ENCODE measurements at places on chromosomes 1 and 21.

GRCh38 chr1:15328351-15329103 lies 81.2 kb upstream of the EFHD2 start:
- DNase-seq, result no peak

DNA sequence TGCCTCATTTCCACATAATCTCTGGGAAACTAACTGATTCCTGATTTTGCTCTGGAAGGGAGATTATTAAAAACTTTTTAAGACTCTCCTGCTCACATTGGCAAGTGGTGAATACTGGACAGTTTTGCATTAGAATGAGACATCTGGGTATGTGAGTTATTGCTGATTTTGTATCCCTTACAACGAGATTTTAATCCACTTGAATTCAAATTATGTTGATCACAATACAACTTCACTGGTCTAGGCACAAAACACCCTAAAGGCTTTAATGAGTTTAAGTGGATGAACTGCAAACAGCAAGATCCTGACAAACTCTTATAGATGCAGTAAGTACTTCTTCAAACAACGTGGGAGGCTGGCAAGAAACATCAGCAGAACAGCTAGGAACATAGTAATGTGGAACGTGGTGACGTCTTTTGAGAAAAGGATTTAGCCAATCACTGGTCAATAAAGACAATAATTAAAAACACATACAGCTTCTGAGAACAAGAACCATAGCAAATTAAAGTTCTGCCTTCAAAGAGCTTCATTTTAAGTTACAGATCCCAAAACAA lies 10.2 kb upstream of the LYPLAL1 start:
- no peak for DNase-seq

DNA sequence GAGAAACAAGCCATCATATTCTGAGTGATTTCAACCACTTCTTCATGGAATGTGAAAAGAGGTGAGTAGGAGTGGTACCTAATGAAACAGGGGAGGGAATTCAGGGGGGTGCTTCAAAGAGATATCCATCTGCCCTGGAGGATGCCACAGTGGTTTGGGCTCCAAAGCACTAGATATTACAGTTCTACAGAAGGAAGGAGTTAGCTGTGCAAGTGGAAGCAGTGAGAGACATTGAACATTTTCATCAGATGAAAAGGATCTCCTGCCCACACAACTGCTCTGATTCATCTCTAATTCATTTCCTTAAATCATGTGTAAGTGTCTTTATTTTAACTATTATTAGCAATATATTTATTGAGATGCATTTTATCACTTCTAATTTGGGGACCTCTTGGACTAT lies 2.8 kb upstream of the RGS5 start:
- DNase-seq, result no peak

DNA sequence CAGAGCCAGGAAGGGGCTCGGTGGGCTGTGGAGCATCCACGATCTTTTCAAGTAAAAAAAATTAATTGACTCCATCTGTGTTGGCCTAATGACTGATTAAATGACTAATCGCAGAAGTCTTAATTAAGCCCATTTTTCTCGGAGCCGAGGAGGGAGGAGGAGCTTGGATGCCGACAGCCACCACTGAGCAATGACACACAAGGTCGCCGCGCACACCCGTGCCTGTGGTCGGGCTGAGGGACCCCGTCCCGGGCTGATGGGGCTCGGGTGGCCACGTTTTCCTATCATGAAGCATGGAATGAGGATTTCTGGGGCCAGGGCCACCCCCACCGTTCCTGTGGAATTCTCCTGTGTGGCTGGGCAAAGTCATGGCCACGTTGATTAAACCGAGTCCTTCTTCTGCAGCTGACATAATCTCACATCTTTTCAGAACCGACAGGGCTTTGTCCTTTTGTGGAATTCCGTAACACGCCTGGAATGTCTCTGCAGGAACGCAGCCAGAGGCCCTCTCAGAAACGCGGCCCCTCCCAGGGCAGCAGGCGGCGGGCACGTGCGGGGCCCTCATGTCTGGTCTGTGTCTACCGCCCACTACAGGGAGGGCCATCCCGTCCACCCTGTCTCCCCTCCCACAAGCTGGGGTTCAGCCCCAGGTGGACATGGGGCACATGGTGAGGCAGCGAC lies 60.7 kb downstream of the MORN1 start:
- no peak for DNase-seq

DNA sequence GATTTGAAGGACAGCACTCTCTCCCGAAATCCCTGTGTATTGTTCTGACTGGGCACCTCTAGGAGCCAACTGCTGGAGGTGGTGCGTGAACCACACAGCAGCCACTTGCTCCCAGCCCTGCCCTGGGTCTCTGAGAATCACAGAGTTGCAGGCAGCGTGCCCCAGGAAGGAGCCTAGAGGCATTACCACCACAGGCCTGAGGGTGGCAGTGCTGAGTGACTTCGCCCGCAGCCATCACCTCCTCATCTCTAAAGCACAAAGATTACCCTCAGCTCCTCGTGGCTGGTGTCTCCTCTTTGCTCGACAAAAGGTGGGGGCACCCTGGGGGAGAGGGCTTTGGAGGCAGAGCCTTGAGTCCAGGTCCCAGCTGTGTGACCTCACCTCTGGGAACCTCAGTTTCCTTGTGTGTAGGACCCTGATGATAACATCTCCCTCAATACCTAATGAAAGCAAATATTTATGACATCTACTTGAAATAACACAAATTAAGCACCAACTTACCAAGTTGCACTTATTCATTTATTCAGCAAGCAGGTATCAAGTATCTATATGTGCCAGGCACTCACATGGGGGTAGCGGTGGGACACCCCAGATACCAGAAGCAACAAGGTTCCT lies 86.3 kb downstream of the VWA5B1 start:
- DNase-seq, result peak; percentile 53

GRCh38 chr1:83796409-83796808 lies 202.5 kb downstream of the TTLL7 start:
- no peak for DNase-seq

DNA sequence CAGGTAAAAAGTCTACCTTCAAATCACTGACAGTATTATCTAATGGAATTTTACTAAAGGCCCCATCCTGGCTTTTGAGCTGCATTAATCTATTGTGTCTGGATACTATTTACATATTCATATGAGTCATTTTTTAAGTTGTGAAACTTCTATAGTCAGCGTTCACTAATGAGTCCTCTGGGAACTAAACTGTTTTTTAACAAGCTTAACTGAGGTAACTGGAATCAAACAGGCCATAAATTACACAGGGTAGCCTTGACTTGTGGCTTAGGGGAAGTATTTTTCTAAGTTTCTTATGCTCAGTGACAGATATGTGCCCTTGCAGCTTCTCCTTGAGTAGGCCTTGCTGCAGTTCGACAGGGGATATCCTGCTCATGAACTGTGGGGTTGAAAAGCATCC lies 68.8 kb downstream of the JMJD4 start:
- DNase-seq, result no peak

- DNase-seq, result no peak
These were observed 16.7 kb upstream of the PDE9A start for GRCh38 chr21:42636520-42637266.

DNA sequence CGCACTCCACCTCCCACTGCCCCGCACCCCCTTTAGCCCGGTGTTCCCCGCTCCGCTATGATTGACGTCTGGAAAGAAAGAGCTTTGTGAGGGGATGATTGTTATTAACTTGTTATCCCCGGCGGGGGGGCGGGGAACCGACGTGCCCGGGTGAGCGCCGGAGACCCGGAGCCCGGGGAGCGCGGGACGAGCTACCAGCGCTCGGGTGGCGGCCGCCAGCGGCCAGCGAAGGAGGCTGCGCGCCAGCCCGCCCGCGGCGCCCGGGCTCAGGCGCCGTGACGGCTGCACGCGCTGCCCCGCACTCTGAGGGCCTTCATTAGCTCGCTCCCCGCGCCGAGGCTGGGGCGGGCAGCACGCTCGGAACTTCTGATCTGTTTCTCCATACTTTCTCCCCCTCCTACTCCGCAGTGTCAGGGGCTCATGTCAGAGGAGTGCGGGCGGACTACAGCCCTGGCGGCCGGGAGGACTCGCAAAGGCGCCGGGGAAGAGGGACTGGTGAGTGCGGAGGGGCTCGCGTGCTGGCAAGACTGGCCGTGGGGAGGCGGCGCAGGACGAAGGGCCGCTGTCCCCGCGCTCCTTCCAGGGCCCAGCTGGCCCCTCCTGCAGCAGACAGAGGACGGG lies 2.1 kb downstream of the LHX8 start:
- DNase-seq, result no peak

DNA sequence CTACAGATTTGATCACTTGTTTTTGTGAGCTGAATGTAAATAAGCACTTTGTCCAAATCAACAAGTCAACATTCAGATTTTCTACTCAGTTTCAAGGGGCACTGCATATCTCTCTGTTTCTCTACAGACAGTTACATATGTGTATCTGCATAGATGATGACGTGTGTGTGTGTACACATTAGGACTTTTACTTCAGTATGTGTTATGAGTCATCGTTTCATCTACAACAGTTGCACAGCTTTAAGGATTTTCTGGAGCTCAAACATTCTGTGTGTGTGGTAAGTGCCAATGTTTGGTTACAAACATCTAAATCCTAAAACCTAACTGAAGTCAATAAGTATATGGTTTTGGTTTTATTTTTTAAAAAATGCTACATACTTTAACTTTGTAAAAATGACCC lies 494.5 kb upstream of the PBX1 start:
- DNase-seq, result no peak

DNA sequence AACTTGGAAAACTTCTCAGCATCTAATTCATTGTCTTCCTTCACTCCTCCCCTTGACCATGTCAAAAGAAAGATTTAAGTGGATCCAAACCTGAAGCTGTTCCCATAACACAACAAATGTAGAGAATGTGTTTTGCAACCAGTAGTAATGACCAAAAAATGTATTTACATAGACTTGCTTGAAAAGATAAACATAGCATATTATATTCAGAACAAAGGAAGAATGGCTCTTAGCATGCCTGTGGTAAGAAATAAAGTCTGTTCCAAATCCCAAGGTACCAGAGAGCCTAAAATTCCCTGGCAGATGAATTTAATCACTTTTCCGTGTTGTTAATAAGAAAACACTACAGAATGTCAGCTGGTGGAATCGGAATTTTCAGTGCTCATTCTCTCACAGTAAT lies 36.8 kb downstream of the FMO3 start:
- no peak for DNase-seq

DNA sequence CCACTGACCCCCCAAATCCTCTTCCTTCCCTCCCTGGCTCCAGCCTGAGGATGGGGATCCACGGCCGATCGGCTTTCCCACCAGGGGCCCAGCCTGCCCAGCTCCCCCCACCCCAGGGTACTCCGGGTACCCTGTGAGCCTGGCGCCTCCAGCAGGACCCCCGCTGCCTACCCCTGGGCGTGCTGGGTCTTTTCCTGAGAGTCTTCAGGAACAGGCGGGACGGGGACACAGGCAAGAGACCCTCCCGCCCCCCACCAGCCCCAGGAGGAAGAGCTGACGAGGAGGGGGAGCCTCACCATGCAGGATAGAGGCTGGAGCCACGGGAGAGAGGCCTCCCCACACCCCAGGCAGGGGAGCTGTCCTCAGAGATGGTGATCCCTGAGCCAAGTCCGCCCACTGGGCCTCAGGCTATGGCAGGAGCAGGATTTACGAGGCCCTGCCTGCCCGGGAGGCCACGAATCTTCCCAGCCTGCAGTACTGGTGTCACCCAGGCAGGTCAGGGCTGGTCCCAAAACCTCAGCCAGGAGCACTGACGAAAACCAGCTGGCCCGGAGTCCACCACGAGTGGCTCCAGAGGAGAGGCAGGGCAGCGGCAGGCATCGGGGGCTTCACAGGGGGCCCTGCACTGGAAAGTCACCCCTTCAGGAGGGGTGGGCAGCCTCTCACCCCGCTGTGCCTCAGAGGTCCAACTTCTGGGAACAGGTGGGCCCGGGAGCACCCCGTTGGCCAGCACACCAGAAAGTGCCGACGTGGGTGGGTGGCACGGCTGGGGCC lies 58.0 kb downstream of the MEGF6 start:
- no peak for DNase-seq

DNA sequence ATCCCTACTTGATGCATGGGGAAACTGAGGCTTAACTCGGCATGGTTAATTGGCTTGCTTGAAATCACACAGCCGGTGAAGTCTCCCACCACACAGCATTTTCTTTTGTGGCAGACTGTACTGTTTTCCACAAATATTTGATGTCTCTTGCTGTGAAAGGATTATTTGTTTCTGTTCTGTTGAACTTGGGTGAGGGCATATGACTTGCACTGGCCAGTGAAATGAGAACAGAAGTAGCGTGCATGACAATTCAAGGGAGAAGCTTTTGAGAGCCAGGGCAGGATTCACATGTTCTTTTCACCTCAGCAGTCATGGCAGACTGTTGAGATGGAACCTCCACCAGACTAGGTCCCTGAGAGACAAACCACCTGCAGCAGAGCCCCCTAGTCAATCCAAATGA lies 11.7 kb upstream of the AK2 start:
- no peak for DNase-seq

GRCh38 chr1:23927097-23927496 lies 13.9 kb upstream of the CNR2 start:
- no peak for DNase-seq

DNA sequence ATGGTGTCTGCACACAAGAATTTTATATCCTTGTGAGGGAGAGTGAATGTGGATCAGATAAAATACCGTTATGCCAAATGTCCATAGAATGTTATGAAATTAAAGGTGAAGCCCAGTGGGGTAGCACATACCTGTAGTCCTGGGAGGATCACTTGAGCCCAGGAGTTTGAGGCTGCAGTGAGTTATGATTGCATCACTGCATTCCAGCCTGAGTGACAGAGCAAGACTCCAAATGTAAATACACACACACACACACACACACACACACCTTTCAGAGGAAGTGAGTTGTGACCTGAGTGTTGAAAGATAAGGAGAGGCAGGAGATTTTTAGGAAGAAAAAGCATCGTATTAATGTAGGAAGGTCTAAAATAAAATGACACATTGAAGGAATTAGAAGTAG lies 28.1 kb upstream of the ZYG11A start:
- no peak for DNase-seq

DNA sequence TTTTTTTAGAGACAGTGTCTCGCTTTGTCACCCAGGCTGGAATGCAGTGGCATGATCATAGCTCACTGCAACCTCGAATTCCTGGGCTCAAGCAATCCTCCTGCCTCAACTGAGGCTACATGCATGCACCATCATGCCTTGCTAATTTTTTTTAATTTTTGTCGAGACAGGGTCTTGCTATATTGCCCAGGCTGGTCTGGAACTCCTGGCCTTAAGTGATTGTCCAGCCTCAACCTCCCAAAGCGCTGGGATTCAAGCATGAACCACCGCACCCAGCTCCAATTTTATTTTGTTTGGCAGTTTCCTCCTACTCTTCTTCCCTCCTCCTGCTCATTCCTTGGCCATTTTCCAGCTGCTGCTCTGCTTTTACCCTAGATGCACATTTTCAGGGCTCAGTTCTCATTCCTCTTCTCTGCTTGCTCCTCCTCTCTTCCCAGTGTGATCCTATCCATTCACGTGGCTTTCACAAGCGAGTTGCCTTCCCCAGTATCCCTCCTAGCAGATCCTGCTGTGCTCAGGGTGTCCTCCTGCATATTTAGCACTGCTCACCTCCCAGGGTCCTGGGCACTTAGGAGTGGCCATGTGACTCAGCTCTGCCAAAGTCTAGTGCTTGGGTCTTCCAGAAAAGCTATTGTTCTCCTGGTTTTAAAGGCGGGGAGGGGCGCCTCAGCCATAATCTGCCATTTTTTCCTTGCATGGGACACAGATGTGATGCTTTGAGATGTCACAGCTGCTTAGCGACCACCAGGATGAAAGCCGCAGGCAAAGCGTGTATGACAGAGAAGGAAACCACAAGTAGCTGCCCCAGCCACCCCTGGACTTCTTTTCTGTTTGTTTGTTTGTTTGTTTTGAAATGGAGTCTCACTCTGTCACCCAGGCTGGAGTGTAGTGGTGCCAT lies 33.7 kb downstream of the PSEN2 start:
- no peak for DNase-seq
